Activated naive CD4-positive, alpha-beta T cell treated with anti-CD3 and anti-CD28 coated beads, Interleukin-2, amount 10 ng/mL, durations not matched to agents 7 days and 5 days (primary cell): ENCODE measurements at places on chromosomes 11 and 22.
A peak's percentile ranks its signal among the peaks of the same experiment; 100 is the strongest.

DNA sequence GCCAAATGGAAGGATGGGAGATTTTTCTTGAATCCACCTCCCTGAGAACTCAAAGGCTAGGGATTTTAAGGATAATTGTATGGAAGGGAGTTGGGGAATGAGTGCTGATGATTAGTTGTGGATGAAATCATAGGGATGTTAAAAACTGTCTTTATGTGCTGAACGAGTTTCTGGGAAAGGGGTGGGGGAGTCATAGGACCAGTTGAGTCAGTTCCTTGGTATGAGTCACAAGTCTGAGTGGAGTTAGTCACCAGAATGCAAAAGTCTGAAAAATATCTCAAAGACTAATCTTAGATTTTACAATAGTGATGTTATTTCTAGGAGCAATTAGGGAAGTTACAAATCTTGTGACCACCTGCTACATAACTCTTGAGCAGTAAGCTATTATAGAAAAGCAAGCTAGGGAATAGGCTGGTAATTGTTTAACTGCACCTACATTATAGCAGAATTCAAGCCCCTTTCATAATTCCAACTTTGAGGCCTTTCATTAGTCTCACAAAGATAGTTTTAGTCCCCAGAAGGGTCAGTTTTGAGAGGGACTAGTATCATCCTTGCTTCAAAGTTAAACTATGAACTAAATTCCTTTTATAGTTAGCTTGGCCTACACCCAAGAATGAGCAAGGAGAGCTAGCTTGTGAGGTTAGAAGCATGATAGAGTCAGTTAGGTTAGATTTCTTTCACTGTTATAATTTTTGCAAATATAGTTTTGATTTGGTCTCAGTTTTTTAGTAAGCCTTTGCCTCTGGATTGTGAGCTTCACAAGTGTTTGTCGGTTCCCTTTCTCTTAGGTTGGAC, 668.0 kb downstream of the ETS1 start:
- H3K27ac ChIP-seq: no peak overlapping the region
- no peaks in the 10 kb centered on the region for H3K4me1 ChIP-seq
- H3K27me3 ChIP-seq: no peaks in the 10 kb centered on the region
- H3K36me3 ChIP-seq: no peaks in the 10 kb centered on the region

- H3K36me3 ChIP-seq: no peaks in the 10 kb centered on the region
- DNase-seq: no peak
- no peaks in the 10 kb centered on the region for H3K4me1 ChIP-seq
- H3K27me3 ChIP-seq: no peaks in the 10 kb centered on the region
Measured at GRCh38 chr11:121777056-121777455, 324.3 kb upstream of the SORL1-AS1 start.

GRCh38 chr11:108093128-108093904, 28.1 kb upstream of the ACAT1 start:
- no peak overlapping the region for H3K4me3 ChIP-seq
- peaks cover 31% of the 10 kb centered on the region for H3K36me3 ChIP-seq
- no peak overlapping the region for H3K27ac ChIP-seq
- no peaks in the 10 kb centered on the region for H3K4me1 ChIP-seq
- no peak for DNase-seq

- peaks cover 70% of the 10 kb centered on the region for H3K4me1 ChIP-seq
- H3K27me3 ChIP-seq: peaks cover 3% of the 10 kb centered on the region
- H3K27ac ChIP-seq: peak overlapping the region; percentile 98
Measured at GRCh38 chr11:102453302-102453695, 734 bp upstream of the TMEM123 start.
